ENCODE measurements at places on chromosomes 1 and 21. TPM values are rescaled to one million over a fixed set of nuclear protein-coding genes. Genes with fewer than 3 reads are reported as not detected.
A peak's percentile ranks its signal among the peaks of the same experiment; 100 is the strongest.

DNA sequence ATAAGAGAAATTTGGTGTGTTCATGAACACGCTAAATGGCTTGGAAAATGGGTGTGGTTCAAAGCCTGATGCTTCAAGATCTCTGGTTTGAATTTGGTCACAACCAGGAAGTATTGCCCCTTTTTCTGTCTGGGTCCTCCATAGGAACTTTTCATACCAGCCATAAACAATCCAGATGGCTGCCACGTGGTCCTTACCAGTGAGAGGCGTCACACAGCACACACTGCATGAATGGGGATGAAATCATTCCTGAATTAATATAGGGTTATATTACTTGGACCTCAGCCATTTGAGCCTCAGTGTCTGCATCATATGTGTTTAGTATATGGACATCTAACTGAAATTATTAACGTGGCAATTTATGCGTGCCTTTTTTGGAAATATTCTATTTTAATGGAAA is 64.0 kb downstream of the PRRX1 start:
- no peak for DNase-seq
- no peak overlapping the region for H3K4me3 ChIP-seq
- no peak overlapping the region for H3K27ac ChIP-seq
- peaks cover 1% of the 10 kb centered on the region for H3K4me1 ChIP-seq
- H3K27me3 ChIP-seq, result no peaks in the 10 kb centered on the region
- no peaks in the 10 kb centered on the region for H3K36me3 ChIP-seq

DNA sequence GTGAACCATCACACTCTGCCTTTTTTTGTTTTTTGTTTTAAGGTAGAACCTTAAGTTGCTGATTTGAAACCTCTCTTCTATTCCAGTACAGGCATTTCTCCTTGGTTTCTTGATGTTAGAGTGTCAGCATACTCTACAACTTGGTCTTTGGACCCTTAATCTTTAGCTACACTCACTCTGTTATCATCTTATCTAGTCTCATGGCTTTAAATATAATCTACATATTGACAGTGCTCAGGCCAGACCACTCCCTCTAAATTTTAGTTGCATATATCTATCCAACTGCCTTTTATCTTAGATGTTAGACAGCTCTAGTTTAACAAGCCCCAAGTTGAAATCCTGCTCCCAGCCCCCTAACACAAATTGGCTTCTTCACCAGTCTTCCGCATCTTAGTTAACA is 22.1 kb downstream of the NME7 start:
- no peak for DNase-seq
- H3K4me3 ChIP-seq, result no peak overlapping the region
- H3K27ac ChIP-seq, result no peak overlapping the region
- H3K4me1 ChIP-seq, result no peaks in the 10 kb centered on the region
- H3K36me3 ChIP-seq, result no peaks in the 10 kb centered on the region
- H3K27me3 ChIP-seq, result no peaks in the 10 kb centered on the region

GRCh38 chr1:155976062-155976912 is 2.1 kb downstream of the ARHGEF2 start:
- DNase-seq, result peak; percentile 93
- peak overlapping the region; percentile 96 for H3K4me3 ChIP-seq
- H3K27ac ChIP-seq, result peak overlapping the region; percentile 68
- no peaks in the 10 kb centered on the region for H3K4me1 ChIP-seq
- no peaks in the 10 kb centered on the region for H3K27me3 ChIP-seq

DNA sequence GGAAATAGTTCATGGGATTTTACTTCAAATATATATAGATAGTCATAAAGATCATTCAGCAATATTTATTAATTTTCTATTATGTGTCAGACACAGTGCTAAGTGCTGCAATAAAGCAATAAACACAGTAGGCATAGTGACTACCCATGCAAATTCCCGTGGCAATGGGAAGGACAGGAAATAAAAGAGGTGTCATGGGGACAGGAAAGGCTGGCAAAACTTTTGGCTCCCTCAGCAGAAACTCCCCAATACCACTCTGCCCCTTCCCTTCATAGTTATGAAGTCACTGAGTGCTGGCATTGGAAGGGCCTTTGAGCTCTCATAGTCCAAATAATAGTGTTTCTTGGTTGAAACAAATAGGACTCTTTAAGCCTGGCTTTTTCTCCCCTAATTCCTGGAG is 104.4 kb upstream of the DPT start:
- no peaks in the 10 kb centered on the region for H3K27me3 ChIP-seq
- H3K4me3 ChIP-seq, result no peak overlapping the region
- DNase-seq, result no peak
- no peak overlapping the region for H3K27ac ChIP-seq
- H3K36me3 ChIP-seq, result no peaks in the 10 kb centered on the region

Gene TRIM17
- total RNA-seq, result 0.62 TPM

DNA sequence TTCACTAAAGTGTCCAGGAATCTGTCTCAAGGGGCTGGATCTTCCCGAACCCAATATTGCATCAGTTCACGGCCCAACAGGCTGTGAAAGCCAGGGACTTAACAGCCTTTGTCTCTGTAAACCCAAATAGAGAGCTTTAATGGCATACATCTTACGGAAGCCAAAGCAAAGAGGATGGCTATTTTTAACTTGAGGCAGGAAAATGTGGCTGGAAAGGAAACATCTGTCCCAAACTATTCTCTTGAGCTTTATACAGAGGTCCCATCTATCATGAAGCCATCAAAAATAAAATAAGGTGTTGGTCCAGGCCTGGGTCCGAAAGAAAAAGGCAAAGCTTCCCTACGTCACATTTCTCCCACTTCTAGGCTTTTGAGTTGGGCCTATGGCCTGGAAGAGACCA is 7.7 kb upstream of the CD34 start:
- H3K4me3 ChIP-seq, result no peak overlapping the region
- no peak overlapping the region for H3K27ac ChIP-seq
- no peaks in the 10 kb centered on the region for H3K36me3 ChIP-seq
- DNase-seq, result no peak
- peaks cover 6% of the 10 kb centered on the region for H3K4me1 ChIP-seq
- no peaks in the 10 kb centered on the region for H3K27me3 ChIP-seq

DNA sequence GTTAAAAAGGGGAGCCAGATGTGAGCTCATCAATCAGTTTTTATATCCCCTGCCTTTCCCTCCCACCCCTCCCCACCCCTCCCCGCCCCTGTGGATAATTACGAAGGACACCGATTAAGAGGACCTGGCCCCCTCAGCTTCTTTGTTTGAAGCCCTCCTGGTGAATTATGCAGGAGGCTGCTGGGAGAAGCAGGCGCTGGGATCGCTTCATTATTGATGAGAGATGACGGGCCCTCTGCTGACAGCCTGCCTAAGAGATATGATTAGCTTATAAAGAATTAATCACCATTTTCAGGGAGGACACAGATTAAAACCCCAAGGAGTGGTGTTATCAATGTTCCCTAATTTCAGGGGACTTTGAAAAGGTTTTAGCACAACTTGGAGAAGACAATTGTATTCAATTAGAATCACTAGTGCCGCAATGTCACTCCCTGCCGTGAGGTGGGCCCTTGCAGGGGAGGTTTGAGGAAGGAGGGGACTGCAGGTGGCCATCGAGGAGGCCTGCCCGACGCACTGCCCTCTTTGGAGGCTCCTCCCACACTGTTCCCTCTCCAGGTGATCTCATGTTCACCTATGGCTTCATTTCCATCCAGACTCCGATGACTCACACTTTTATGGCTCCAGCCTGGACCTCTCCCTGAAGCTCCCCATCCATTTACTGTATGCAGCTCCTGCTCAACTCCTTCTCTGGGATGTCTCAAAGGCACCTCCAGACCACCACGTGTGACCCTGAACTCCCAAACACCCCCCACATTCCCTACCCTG is 67.0 kb upstream of the KLHDC7A start:
- no peaks in the 10 kb centered on the region for H3K36me3 ChIP-seq
- no peaks in the 10 kb centered on the region for H3K4me1 ChIP-seq
- no peak overlapping the region for H3K4me3 ChIP-seq

DNA sequence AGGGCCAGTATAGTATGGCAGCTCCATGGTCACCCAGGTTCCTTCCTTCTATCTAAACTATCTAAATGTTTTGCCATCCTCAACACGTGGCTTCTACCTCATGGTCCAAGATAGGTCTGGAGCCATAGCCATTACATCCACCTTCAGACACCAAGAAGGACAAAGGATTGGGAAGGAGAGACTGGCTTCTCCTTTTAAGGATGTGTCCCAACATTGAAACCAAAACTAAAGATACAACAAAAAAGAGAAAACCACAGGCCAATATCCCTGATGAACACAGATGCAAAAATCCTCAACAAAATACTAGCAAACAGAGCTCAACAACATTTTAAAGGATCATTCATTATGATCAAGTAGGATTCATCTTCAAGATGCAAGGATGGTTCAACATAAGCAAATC is 24.8 kb downstream of the HSD11B1 start:
- no peak overlapping the region for H3K27ac ChIP-seq
- H3K27me3 ChIP-seq, result no peaks in the 10 kb centered on the region
- H3K4me3 ChIP-seq, result no peak overlapping the region

Gene AMY2B
- total RNA-seq, result 16.7 TPM

Gene COQ8A
- total RNA-seq, result 13.9 TPM

Data from aorta (tissue), 5 donors.